ENCODE measurements at places on chromosomes 2 and 18.

- no peak overlapping the region for H3K4me3 ChIP-seq
- H3K27ac ChIP-seq, result no peak overlapping the region
- H3K4me1 ChIP-seq, result peaks cover 22% of the 10 kb centered on the region
- DNase-seq, result no peak
- H3K36me3 ChIP-seq, result peaks cover 14% of the 10 kb centered on the region
Measured at GRCh38 chr2:120287183-120288015, 34.7 kb downstream of the RALB start.

GRCh38 chr2:177554365-177554764 lies 161.8 kb downstream of the AGPS start:
- peaks cover 2% of the 10 kb centered on the region for H3K4me1 ChIP-seq
- DNase-seq, result no peak
- no peaks in the 10 kb centered on the region for H3K27me3 ChIP-seq
- no peaks in the 10 kb centered on the region for H3K36me3 ChIP-seq
- no peak overlapping the region for H3K27ac ChIP-seq

DNA sequence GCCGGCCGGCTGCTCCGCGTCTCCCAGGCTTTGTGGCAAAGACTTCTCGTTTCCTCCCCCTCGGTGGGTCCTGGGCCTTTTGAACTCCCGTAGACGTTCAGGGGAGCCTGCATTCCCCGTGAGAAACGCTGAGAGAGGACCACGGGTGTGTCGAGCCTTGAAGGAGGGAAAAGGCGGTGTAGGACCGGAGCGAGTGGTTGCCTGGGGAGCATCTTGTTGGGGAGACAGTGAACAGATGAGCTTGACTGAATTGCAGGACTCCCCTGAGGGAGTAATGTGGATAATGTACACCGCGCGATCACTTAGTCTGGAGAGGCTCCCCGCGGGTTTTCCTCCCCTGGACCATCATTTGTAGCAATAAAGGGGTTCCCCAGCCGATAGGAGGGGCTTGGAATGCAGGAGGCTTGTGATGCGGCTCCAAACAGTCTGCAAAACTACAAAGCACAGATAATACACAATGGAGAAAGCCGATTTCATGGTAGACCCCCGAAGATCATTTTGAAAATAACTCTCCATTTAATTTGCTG lies 769 bp downstream of the ALMS1 start:
- H3K27ac ChIP-seq, result peak overlapping the region; percentile 61
- DNase-seq, result no peak
- H3K4me1 ChIP-seq, result no peaks in the 10 kb centered on the region

DNA sequence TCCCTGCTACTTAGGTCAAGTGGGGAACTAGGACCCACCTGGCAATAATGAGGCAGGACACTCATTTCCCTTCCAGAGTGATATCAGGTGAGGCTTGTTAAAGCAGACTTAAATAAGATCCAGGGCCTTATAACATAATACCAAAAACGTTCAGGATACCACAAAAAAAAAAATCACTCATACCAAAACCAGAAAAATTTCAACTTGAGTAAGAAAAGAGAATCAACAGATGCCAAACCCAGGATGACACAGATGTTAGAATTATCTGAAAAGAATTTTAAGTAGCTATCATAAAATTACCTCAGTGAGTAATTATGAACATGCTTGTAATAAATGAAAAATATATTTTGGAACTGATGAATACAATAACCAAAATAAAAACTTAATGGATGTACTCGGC lies 255.6 kb upstream of the OSR1 start:
- H3K4me1 ChIP-seq, result no peaks in the 10 kb centered on the region
- no peaks in the 10 kb centered on the region for H3K27me3 ChIP-seq
- H3K36me3 ChIP-seq, result peaks cover 9% of the 10 kb centered on the region

GRCh38 chr2:241039416-241039815 lies 41.0 kb downstream of the SNED1 start:
- no peak for DNase-seq
- H3K36me3 ChIP-seq, result no peaks in the 10 kb centered on the region
- H3K27me3 ChIP-seq, result peaks cover 3% of the 10 kb centered on the region
- H3K27ac ChIP-seq, result no peak overlapping the region
- H3K4me3 ChIP-seq, result no peak overlapping the region
- no peaks in the 10 kb centered on the region for H3K4me1 ChIP-seq

DNA sequence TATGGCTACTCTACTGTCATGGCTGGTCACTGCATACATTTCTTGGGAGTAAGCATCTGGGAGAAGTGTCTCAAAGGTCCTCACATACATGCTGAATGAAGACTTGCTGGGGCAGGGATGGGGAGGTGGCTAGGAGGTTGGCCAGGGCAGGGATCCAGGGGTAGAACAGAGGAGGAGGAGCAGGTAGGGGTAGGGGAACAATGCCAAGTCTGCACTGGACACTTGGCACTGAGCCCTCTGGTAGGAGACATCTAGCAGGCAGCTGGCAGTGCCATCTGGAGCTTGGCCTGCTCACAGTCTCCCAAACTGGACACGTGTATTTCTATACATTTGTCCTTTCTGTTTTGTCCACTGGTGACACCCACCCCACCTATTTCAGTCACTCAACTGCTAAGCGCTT lies 62.7 kb upstream of the REV1 start:
- H3K27me3 ChIP-seq, result no peaks in the 10 kb centered on the region
- peaks cover 3% of the 10 kb centered on the region for H3K4me1 ChIP-seq
- H3K4me3 ChIP-seq, result no peak overlapping the region

DNA sequence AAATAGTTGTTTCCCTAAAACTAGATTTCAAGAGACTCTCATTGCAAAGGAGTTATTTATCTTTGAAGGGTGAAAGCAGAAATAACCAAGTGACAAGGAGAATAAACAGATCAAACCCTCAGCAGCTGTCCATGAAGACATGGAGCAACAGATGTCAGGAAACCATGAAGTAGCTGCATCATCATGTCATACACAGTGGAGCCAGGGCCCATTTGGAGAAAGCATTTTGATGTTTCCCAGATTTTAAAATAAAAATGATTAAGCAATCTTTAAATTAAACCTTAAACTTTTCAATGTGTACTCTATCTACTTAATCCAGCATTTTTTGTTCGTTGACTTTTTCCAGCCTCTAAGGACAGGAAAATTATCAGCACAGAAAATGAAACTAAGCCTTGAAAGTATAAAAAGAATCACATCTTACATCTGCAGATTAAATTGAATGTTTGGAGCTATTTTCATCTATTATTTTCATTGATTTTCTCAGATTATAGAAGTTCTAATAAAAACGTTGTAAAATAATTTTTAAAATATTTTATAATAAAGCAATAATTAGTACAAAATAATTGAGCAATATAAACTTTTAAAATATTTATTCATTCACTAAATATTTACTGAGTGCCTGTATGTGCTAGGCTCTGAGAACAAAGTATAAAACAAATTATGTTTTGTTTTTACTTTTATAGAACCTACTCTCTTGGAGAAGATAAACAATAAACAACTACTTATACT lies 860.1 kb downstream of the BCL11A start:
- no peaks in the 10 kb centered on the region for H3K4me1 ChIP-seq
- H3K36me3 ChIP-seq, result no peaks in the 10 kb centered on the region
- DNase-seq, result no peak

DNA sequence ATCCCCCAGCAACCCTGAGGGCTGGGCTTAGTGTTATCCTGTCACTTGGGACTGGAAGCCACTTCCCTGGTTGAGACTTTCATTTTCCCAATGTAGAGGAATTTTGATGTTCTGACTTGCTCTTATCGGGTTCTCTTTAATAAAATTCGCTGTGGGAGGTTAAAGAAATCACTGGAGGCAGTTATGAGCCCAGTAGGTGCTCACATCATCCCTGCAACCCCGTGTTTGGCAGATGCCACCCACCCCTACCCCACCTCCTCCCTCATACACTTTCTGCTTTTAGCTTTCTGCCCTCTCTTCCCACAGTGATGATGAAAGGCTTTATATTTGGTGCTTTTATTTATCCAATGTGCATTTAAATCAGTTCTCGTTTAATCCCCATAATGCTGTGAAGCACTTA lies 106.6 kb downstream of the MAPK4 start:
- H3K4me1 ChIP-seq, result no peaks in the 10 kb centered on the region
- no peaks in the 10 kb centered on the region for H3K36me3 ChIP-seq
- no peak overlapping the region for H3K4me3 ChIP-seq
- H3K27ac ChIP-seq, result no peak overlapping the region

GRCh38 chr18:32847691-32848090 lies 74.9 kb upstream of the KLHL14 start:
- DNase-seq, result peak; percentile 63
- no peaks in the 10 kb centered on the region for H3K27me3 ChIP-seq

DNA sequence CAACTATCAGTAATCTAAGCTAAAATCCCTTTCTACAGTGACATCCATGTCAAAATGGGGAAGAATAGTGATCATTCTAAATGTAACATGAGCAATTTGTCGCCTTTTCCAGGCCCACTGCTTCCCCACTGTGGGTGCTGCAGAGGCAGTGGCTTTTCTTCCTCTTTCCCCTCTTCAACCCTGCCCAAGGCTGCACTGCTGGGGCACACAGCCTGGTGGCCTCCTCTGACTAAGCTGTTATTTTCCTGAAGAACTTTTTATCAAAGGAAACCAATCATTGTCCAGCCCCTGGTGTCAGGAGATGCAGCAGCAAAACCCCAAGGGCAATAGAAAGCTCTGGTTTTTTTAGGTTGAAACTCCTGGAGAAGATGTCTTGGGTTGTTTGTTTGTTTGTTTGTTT lies 117.6 kb upstream of the KLF7 start:
- no peaks in the 10 kb centered on the region for H3K27me3 ChIP-seq
- DNase-seq, result no peak
- no peaks in the 10 kb centered on the region for H3K4me1 ChIP-seq
- H3K4me3 ChIP-seq, result no peak overlapping the region
- H3K36me3 ChIP-seq, result no peaks in the 10 kb centered on the region

DNA sequence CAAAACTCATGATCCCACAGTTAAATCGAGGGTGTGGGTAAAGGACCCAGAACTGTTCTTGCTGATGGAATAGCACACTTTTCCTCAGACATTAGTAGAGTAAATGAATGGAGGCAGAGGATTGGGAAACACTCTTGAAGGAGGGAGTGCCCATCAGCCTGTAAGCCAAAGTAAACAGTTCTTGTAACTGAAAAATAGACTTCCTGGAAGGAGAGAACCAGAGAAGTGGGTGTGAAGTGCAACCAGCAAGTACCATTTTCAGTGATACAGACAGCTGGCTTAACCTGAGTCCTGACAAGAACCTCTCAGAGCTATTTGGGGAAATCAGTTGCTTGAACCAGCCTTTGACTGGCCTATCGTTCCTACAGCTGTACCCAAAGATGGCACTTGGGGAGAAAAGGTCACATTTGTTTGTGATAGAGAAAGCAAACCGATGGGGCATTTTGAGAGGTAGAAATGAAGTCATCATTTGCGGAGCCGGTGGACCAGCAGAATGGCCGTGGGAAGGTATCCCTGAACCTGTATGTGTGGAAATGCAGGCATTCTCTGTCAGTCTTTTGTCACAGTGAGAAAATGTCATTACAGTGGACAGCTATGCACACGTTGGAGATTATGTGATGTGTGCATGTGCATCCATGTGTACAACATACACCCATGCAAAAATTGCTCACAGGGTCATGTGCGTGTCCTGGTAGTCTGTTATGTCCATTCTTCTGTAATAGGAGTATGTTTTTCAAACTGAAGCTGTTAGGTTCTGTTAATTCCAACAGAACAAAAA lies 17.8 kb downstream of the CRIM1 start:
- H3K4me3 ChIP-seq, result no peak overlapping the region
- H3K36me3 ChIP-seq, result no peaks in the 10 kb centered on the region
- no peaks in the 10 kb centered on the region for H3K27me3 ChIP-seq

DNA sequence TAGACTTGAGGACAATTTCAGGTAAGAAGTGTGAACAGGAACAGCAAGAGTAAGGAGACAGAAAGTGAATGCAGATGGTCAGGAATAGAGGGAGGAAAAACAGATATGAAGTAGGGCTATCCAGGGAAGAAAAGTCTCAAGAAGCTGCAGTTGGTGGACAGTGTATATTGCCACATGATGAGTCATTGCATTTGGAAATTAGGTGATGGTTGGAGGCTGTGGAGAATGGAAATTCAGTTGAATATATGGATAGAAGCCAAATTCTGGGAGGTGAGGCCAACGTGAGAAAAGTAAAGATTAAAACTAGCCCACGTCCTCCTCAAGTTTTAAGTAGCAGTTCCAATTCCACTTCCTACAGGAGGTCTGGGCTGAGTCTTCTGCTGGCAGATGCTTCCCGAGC lies 158.4 kb downstream of the UBE2E3 start:
- no peaks in the 10 kb centered on the region for H3K4me1 ChIP-seq
- no peaks in the 10 kb centered on the region for H3K36me3 ChIP-seq
- H3K27ac ChIP-seq, result no peak overlapping the region
- H3K27me3 ChIP-seq, result no peaks in the 10 kb centered on the region
- DNase-seq, result no peak

GRCh38 chr2:196659844-196660243 lies 20.3 kb downstream of the CCDC150 start:
- H3K27ac ChIP-seq, result no peak overlapping the region
- DNase-seq, result no peak
- no peaks in the 10 kb centered on the region for H3K27me3 ChIP-seq
- H3K4me3 ChIP-seq, result no peak overlapping the region
- no peaks in the 10 kb centered on the region for H3K4me1 ChIP-seq
- peaks cover 24% of the 10 kb centered on the region for H3K36me3 ChIP-seq

DNA sequence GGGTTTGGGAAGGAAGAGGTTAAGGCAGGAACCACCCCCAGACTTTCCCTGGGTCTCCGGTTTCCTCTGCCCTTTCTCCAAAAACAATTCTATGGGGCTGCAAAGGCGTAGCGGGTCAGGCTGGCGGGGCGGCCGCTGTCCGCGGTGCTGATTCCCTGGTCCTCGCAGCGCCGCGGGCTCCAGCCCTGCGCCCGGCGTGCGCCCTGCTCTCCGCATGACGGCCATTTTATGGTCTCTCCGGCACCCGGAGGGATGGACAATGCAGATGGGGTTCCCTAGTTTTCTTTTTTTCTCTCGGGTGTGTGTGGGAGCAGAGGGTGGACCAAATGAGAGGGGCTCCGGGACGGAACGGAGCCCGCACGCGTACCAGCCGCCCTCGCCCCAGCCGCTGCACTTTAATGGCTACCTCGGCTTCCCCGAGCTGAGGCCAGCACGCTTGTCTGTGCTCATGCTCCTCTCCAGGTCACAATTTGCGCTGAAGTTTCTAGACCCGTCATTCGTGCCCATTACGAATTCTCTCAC lies 1.6 kb downstream of the ST8SIA3 start:
- H3K4me3 ChIP-seq, result peak overlapping the region; percentile 96
- H3K4me1 ChIP-seq, result no peaks in the 10 kb centered on the region
- H3K27ac ChIP-seq, result no peak overlapping the region
- DNase-seq, result peak; percentile 89
- H3K36me3 ChIP-seq, result no peaks in the 10 kb centered on the region

- H3K4me3 ChIP-seq, result no peak overlapping the region
- H3K36me3 ChIP-seq, result 0 out of 3 replicates have a peak, but pooled peaks cover 1% of the 10 kb centered on the region
- H3K27me3 ChIP-seq, result no peaks in the 10 kb centered on the region
- H3K27ac ChIP-seq, result no peak overlapping the region
- H3K4me1 ChIP-seq, result 0 out of 2 replicates have a peak, but pooled peaks cover 2% of the 10 kb centered on the region
Measured at GRCh38 chr2:67476809-67477790, 80.0 kb downstream of the ETAA1 start.

GRCh38 chr2:145199042-145199441 lies 679.1 kb upstream of the ZEB2 start:
- H3K36me3 ChIP-seq, result no peaks in the 10 kb centered on the region
- no peak for DNase-seq
- no peak overlapping the region for H3K4me3 ChIP-seq
- H3K27me3 ChIP-seq, result no peaks in the 10 kb centered on the region
- H3K27ac ChIP-seq, result no peak overlapping the region
